ENCODE measurements at places on chromosomes 6 and 20.

- no peak for DNase-seq
Observed at GRCh38 chr20:8212286-8212685, 80.2 kb downstream of the PLCB1 start.

DNA sequence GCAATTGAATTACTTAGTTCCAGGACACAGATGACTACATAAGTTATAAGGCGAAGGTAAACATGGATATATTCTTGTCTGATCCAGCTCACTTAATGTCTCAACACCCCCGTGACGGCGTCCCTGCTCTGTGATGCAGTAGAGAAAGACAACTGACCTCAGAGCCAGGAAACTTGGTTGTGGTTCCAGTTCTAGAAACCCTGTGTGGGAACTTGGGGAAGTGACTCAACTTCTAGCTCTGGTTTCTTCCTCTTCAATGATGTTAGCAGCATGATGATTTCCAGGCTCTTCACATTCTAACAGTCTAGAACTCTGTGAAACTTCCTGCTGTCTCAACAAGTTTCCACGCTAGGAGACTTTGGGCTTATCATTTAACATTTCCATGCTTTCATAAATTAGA, 18.4 kb downstream of the LAMA4 start:
- peak; percentile 78 for DNase-seq

- DNase-seq, result no peak
Observed at GRCh38 chr6:157196391-157196790, 126.9 kb downstream of the TMEM242 start.

- DNase-seq, result peak; percentile 90
Observed at GRCh38 chr6:26553635-26554446, 15.7 kb downstream of the HMGN4 start.

- no peak for DNase-seq
Observed at GRCh38 chr6:119331663-119332286, 17.8 kb downstream of the MAN1A1 start.

- DNase-seq, result peak; percentile 8
Observed at GRCh38 chr6:84224251-84224650, 3.2 kb downstream of the CEP162 start.

GRCh38 chr20:46631212-46631869, 19.9 kb downstream of the SLC13A3 start:
- no peak for DNase-seq

DNA sequence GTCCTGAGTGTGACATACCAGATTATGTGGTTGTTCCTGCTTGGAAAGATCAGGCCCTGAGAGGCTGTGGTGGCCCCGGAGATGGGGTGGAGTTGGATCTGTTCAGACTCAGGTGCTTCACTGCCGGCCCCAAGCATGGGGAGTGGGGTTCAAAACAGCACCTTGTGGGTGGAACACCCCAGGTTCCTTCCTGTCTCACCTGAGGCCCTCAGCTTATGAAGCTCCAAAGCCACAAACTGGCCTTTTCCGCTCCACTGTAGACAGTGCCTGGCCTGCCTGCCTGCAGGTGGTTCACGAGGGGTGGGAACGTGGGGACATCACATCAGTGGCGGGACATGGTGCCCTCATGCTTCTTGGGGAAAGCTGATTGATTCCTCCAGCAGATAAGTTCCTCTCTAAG, 146.4 kb downstream of the TAF4 start:
- DNase-seq, result no peak

DNA sequence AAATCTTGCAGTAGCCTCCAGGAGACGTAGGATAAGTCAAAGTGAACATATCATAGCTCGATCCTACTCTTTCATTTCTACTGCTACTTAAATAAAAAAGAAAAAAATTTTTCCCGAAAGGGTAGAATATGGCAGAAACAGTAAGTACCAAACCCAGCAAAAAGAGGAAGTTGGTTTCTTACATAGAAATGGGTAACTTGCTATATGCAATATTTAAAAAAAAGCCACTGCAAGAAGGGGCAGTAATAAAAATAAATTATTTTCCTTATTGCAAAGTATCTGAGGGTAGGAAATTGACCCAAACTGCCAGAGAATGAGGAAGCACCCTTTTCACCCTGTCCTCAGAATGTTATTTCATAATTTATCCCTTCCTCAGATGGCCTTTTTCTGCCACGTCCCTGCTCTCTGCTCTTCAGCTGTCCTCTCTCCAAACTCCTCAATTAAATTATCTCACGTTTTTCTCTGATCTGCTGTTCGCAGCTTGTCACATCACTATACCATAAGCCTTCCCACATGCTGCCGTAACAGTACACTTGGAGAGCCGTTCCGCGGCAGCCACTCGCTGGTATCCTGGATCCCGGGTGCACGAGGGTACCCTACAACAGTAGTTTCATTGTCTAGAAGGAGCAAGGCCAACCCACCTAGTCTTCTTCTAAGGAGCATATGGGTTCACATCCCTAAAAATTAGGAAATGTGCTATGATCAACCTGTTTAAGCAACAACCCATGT, 149.6 kb downstream of the BACH2 start:
- DNase-seq, result no peak

- peak; percentile 30 for DNase-seq
Observed at GRCh38 chr6:24524805-24525204, 30.0 kb downstream of the ALDH5A1 start.

- no peak for DNase-seq
Observed at GRCh38 chr6:77228279-77228678, 235.0 kb downstream of the HTR1B start.

DNA sequence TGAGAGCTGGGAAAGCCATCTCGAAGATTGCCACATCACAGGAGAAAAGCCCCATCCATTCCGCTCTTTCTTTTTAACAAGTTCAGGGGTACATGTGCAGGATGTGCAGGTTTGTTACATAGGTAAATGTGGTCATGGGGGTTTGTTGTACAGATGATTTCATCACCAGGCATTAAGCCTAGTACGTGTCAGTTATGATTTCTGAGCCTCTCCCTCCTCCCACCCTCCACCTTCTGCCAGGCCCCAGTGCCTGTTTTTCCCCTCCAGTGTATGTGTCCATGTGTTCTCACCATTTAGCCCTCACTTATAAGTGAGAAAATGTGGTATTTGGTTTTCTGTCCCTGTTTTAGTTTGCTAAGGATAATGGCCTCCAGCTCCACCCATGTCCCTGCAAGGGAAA, 566.5 kb upstream of the AGPAT4 start:
- no peak for DNase-seq

GRCh38 chr20:62025832-62026563, 39.7 kb downstream of the TAF4 start:
- peak; percentile 20 for DNase-seq

DNA sequence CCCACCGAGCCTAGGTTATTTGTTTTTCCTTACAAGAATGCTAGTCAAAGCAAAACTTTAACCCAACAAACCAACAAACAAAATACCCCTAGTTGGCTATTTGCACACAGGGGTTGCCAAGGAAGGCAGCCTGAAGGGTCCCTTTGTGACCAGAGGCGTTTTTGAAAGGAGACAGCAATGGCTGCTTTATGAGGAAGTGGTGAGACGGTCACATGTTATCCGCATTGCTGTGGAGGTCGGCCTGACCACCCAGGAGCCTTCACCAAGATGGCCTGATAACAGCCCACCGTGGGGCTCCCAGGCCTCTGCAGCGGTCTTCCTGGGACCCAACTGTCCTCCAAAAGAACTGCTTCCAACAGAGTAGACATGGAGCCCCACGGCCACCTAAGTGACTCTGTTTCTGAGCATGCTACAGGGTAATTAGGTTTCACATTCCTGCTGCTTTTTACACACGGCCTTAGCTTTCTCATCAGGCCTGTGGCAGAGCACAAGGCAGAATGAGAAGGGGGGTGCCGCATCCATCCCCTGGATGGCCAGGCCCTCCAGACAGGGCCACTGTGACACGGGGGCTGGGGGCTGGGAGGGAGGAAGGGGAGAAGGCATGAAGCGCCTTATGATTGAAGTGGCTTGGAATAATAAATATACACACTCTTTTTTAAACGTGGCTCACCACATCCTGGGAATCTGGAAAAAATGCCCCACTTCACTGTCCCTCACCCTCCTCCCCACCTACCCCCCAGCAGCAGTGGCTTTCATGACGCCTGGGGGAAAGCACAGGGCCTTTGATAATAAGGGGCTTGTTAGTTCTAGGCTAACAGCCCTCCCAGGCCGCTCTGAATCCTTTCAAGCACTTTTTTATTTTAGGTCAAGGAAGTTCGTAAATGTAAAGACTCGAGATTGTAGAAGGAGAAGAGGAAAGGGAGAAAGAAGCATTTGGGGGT, 86.0 kb downstream of the CLIC5 start:
- DNase-seq, result no peak

GRCh38 chr6:92377137-92377536, 1042.2 kb downstream of the EPHA7 start:
- DNase-seq, result peak; percentile 37

DNA sequence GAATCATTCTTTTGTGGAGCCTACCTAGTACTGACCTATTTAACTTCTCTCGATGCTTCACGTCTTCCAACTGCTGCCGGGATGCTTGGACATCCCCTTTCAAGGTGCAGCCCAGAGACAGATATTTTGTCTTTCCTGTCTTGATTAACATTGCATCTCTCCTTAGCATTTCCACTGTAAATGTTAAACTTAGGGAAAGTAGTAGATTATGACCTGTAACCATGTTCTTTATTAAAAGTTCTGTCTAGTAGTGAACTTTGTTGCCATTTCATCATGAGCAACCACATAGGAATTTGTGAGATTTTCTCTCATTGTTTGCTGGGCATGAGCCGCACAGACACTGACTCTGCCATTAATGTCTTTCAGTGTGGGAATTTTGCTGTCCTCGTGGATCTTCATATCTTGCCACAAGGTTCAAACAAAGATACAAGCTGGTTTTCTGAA, 117.9 kb downstream of the JAG1 start:
- peak; percentile 70 for DNase-seq

GRCh38 chr6:157570752-157571151, 189.8 kb downstream of the ZDHHC14 start:
- no peak for DNase-seq

GRCh38 chr20:12331236-12331635, 413.5 kb downstream of the BTBD3 start:
- no peak for DNase-seq

- DNase-seq, result no peak
Observed at GRCh38 chr6:27861861-27862260, 50.3 kb downstream of the OR2B2 start.

DNA sequence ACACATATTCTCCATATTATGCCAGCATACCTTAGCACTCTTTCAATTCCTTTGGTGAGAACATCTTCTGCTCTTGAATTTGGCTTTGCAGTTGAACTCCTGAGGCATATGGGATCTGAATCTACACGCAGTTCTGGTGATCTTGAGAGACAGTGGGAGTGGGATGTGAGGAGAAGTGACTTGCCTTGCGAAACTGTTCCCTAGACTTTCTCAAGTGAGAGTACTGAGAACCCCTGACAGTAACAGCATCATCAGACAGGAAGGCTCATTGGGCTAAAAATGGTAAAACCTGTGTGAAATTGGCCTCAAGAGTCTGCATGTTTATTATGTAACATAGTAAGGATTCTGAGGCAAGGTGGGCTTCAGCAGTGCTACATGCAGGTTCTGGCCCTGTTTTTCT, 49.1 kb upstream of the CEP85L start:
- DNase-seq, result no peak

- no peak for DNase-seq
Observed at GRCh38 chr20:60424267-60424902, 466.2 kb downstream of the CDH26 start.

- DNase-seq, result no peak
Observed at GRCh38 chr6:16944596-16944995, 157.3 kb upstream of the STMND1 start.

GRCh38 chr6:135128268-135128914, 52.7 kb upstream of the MYB start:
- no peak for DNase-seq

DNA sequence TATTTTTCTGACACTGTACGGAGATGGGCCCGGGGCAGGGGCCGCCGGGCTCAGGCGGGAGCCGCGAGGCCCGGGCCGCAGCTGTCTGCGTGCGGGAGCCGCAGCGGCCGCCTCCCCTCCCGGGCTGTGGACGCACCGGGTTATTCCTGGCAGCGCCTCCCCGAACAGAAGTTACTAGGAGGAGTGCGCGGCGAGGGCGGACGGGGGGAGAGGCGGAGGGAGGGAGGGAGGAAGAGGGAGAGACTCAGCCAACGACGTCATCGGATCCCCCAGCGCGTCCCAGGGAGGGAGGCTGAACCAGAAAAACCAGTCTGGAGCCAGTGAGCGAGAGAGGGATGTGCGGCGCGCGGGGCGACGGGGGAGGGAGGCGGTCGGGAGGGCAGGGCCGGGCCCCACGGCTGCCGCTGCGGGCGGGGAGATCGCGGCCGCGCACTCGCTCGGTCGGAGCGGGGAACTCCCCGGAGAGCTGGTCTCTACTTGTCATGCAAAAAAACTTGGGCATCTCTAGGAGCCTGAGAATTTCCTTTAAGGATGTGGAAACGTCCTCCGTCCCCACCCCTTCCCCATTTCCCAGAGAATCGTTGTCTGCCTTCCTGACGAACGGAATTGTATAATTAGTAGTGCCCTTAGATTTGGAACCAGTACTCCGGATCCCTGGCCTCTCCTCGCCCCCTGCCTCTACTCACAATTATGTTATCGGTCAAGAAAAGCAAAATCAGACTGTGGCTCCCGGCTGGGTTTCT, 1.4 kb upstream of the HIVEP2 start:
- peak; percentile 97 for DNase-seq

- DNase-seq, result no peak
Observed at GRCh38 chr6:128648022-128648598, 127.7 kb upstream of the PTPRK start.

DNA sequence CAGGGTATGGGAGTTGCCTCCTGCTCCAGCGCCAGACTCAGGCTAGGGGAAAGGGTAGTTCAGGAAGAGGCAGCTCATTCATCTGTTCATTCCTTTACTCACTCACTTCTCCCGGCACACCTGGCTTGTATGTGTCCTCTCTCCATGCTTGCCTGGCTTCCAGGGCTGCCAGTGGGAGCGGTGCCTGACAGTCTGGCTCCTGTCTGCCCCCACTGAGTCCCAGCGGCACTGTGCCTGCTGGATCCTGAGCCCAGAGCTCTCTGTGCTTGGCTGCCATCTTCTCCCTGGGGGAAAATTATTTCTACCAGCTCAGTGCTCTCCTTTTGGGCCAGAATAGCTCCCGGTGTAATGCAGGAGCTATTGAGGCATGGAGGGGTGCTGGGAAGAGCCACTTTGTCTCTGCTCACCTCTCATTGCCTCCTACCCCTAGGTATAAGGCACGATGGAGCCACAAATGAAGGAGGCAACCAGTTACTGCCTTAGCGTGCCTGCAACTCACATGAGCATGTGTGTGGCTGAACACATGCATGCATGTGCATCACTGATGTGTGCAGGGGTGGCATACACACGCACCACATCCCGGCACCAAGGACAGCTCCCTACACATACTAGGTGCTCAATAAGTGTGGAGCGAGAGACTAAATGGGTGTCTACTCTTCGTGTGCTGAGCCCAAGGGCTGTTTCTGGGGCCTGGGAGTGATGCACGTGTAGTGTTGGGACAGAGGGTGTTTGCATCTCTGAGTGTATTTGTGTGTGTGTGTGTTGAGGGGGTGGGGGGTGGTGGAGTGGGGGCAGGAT, 46.6 kb downstream of the CDH22 start:
- DNase-seq, result no peak

DNA sequence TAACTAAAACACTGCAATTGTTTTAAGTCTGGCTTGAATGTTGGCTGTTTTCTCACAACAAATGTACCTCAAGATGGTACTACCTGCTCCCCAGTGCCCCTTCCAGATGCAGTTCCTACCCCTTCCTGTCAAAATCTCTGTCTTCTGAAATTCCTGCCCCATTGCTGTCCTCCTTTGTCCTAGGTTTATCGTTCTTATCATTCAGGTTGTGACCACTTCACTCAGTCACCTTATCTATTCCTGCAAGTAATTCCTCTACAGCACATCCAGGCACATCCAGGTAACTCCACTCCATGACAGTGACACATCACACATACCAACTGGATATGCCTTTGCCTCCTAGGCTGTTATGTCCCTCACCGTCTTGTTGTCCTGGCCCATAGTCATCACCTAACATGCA, 90.2 kb downstream of the TRDN start:
- no peak for DNase-seq

Measured in astrocyte (in vitro differentiated cells and primary cell).